ENCODE measurements at places on chromosomes 12 and 14.

- no peak for DNase-seq
Measured at GRCh38 chr12:26295001-26295400, 99.6 kb downstream of the SSPN start.

DNA sequence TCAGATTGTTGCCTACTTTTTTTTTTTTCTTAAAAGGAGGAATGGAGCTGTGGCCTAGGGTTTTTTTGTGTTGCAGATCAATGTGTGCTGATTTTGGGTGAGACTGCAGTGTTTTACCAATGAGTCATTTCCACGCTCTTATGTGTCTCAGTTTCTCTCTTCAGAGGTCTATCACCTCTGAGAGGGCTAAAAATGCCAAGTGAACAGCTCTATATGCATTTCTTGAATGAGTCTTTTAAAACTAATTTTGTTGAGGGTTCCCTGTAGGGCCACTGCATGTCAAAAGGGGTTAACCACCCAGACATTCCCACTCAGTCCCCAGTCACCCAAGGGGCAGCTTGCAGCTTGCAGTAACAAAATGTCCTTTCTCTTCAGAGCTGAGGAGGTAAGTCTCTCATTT lies 24.3 kb upstream of the GLIPR1L2 start:
- DNase-seq: no peak

GRCh38 chr12:111369496-111370220 lies 763 bp upstream of the PHETA1 start:
- DNase-seq: no peak

DNA sequence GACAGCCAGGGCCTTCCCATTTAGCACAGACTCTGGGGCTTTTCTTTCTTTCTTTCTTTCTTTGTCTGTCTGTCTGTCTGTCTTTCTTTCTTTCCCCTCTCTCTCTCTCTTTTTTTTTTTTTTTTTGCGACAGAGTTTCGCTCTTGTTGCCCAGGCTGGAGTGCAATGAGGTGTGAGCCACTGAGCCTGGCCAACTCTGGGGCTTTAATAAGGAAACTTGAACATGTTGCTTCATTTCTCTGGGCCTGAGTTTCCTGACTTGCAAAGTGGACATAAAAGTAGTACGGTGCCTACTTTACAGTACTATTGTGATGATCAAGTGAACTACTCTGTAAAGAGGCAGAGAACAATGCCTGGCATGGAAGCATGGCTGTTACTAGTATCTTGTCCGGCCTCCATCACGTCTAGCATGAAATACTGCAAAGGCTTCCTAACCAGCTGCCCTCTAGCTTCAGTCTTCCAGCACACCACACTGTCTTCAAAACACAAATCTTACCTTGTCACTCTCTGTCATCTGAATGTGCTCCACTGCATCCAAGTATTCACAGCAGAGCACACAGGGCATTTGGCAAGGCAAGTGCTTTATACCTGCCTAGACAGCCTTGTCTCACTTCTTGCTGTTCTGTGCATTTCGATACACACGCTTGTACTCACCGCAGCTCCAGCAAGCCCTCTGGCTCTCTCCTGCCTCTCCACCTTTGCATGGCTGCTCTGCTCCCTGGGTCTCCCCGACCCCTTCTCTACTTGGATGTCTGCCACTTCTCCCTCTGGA lies 96.7 kb downstream of the IRF2BPL start:
- DNase-seq: no peak

- no peak for DNase-seq
Measured at GRCh38 chr14:95520346-95520745, 3.9 kb upstream of the SYNE3 start.

- DNase-seq: peak; percentile 72
Measured at GRCh38 chr12:9647825-9648700, 21.4 kb upstream of the CLEC2D start.

DNA sequence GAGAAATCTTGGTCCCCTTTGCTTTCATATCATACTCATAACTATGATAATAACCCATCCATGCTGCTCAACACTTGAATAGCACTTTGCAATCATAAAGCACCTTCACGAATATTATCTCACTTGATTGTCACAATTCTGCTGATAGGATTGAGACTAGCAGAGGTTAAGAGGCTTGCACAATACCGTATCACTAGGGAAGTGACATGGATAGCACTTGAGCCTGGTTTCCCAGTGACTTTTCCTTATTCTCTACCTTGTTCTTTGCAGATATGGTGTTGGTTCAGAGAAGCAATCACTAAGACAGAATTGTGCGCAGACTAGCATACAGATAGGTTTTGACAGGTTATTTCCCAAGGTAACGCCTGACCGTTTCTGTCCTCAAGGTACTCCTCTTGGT lies 186.6 kb upstream of the GZMB start:
- no peak for DNase-seq

GRCh38 chr12:16389594-16389993 lies 42.1 kb downstream of the MGST1 start:
- no peak for DNase-seq

DNA sequence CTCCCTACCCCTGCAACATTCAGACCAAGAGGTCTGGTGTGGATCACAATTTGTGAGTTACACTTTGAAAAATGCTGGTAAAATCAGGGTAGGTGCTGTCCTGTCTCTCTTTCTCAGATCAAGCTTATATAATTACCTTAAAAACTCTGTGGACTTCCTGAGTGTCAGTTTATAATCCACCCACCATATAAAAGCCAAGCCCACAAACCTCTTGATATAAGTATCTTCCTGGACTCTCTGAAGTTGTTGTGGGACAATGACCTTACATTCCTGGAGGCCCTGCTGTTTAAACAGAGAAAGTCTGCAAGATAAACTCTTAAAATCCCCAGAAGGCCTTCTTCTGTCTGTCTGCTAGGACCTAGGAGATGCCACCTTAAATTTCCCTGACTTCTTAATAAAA lies 11.4 kb upstream of the KTN1 start:
- DNase-seq: no peak

DNA sequence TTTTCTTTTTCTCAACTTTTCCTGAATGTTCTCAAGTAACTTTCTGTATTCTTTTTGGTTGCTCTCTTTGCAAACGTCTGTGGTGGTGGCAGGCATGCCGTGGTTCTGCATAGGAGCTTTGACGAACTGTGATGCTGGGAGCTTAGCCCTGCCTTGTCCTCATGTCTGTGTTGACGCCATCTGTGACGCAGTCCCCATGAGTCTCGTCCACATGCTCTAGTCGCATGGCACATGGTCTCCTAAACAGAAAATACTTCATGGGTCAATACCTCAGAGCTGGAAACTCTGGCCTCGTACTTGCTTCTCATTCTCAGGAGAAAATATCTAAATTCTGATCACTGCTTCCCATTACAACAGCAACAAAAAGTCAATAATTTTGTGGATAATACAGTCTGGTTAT lies 50.3 kb upstream of the DYNC1H1 start:
- no peak for DNase-seq

DNA sequence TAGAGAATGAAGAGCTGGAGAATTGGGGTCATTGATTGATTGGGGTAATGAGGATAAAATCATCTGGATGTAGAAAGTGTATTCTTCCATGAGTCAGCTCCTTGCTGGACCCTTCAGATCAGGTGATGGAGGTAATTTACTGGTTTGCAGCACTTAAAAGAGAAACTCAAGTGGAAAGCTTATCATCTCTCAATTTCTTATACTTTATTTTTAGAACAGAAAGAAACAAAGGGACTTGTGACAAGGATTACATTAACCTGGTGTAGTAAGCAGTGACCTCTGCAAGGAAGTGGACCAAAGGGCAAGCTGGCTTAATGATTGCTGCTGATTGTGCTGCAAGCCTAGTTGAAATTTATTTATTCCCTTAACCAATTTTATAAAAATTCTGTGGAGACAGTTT lies 405.0 kb downstream of the TRHDE start:
- no peak for DNase-seq

- DNase-seq: no peak
Measured at GRCh38 chr12:19409376-19409775, 29.9 kb upstream of the AEBP2 start.

DNA sequence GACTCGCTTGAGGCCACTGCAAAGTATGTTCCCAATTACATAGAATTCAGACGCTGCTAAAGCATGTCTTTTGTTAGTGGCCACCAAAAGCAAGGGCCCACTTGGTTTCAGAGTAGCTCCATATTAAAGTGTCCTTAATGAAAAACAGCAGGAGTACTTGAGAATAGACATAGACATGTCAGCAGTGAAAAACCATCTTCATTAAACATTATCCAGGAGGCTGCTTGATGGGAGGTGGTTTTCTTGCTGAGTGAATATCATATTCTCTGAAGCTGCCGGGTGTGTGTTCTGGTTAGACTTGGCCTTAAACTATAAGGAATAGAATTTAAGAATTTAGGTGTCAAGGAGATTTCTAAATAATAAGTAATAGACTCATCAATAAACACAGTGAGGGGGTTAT lies 79.5 kb upstream of the CCDC198 start:
- DNase-seq: no peak

All from mesothelial cell of epicardium (in vitro differentiated cells).